A673 (cell line): ENCODE measurements at places on chromosomes 7 and 10. TPM values are rescaled to one million over a fixed set of nuclear protein-coding genes. Genes with fewer than 3 reads are reported as not detected.

CCL26 gene
- total RNA-seq, result 0.84 TPM in 1 of 2 replicates, not detected in the other

DNA sequence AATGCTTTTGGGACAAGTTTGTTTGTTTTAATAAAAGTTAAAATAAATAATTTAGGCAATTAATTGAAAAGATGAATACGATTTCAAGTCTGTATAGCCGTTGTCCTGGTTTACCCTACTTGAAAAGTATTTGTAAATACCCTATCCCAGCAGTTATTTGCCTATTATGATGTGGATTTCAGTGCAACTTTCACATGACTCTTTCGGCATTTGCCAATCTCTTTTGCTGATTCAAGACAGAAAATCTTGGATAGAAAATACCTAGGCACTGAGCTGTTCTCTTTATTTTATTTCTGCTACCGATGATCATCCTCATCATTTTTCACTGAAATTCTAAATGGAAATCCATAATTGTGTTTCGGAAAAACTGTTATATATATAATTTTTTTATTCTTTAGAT, 125.9 kb upstream of the FZD8 start:
- DNase-seq, result no peak

GRCh38 chr10:3803927-3804741, 19.1 kb upstream of the KLF6 start:
- no peak for DNase-seq

CYP26A1 gene
- not detected in 2 replicates for total RNA-seq

DNA sequence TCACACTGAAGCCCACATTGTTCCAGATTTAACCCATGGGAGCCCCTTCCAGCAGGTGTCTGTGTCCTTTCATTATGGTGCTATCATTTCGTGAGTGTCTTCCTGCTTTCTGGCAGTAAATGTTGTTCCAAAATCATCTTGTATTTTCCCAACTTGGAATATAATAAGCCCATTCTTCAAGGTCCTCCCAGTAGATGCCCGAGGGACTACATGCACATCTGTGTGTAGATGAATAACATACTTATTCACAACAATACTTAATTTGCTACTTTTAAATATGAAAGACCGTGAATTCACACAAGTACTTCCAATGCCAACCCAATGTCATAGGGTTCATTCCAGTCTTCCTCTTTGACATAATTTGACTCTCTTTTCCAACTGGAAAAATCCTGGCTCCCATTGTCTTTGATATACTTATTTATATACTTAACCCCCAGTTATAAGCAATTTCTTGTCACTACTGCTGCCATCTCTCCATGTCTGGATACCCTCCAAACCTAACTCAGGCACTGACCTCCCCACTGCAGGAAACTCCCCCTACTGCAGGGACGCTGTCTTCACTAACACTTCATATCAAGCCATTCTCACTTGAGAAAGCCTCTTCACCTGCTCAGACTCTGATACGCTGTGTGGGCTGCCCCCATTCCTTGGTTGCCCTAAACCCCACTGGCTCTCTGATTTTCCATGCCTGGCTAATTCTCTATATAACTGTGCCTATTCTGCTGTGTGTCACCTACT, 1119.2 kb downstream of the CNTNAP2 start:
- DNase-seq, result no peak

- peak; percentile 56 for DNase-seq
Measured at GRCh38 chr7:105677817-105678573, 96.7 kb upstream of the EFCAB10 start.

WASHC2C gene
- 27.7 and 31.7 TPM in 2 replicates for total RNA-seq

SRRM3 gene
- total RNA-seq, result 1.7 and 1.8 TPM in 2 replicates

DNA sequence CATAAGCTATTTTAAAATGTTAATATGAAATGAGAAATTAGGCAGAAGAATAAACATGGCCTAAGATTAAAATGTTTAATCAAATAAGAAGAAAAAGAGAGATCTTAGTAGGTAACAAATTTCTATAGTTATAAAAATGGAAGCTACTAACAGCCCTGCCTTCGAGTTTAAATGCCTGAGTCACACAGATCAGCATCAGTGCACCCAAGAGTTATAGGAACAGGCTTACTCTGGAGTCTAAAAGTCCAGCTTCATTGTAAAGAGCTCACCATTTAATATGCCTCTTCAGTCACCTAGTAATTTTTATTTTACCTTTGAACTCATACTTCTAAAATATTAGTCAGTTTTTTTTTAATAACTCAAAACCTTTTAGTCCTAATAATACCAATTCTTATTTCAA, 52.6 kb downstream of the BRI3 start:
- DNase-seq, result no peak

GLI3 gene
- total RNA-seq, result 52.6 and 58.7 TPM in 2 replicates

GRCh38 chr7:41621953-41622831, 80.7 kb downstream of the INHBA start:
- DNase-seq, result no peak

- DNase-seq, result no peak
Measured at GRCh38 chr10:95739056-95739455, 16.9 kb upstream of the ENTPD1 start.

- DNase-seq, result no peak
Measured at GRCh38 chr10:92811986-92812385, 36.3 kb upstream of the EXOC6 start.

DNA sequence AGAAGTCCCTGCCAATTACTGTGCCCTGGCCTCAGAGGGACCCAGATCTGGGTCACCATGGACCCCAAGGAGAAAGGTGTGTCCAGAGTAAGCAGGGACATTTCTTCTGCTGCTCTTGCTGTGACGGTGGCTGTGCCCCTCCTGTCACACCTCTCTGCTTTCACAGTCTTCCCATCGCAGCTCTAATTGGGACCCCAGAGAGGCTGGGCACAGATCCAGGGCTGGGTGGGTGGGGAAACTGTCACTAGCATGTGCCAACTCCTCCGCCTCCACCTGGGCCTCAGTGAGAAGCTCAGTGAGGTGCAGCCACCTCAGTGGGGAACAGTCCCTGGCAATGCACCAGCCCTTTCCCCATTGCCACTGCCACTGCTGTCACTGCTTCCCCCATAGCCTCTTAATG, 37.3 kb upstream of the ADCYAP1R1 start:
- no peak for DNase-seq

GRCh38 chr10:11045995-11046775, 28.5 kb downstream of the CELF2 start:
- no peak for DNase-seq

GPR26 gene
- not detected in 2 replicates for total RNA-seq

DNA sequence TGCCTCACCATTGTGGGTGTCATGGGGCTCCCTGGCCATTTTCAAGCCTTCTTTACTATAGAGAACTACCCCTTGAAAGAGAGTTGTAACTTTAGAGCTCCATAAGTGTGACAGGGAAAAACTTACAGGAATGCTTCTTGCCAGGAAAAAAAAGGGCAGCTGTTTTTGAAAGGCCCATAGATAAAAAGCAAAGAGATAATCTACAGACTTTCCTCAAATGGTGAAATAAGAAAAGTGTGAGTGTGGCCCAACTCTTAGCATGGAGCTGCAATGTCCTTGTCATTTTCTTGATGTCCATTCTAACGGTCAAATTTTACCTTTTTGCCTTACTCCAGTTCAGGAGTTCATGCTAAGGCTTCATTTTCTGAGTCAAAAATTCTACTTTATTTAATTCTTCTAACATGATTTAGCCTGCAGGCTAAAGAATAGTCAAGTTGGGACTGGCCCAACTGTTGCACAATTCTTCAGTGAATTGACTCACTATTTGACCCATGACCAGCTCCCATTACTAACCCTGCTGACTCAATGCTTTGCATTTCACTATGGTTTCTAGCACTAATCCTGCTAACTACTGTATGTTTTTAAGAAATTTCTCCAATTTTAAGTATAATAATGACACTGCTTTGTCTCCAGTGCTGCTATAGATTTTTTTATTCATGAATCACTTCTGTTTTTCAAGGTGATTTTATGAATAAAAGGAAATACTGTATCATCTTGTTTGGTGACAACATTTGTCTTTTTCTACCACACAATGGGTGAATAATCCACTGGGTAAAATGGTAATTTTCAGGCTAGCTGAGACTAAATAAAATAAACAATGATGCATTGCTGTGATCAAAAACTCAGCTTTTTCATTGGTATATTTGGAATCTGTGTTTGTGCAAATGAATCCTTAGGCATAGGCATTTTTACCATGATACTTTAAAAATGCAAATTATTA, 41.4 kb upstream of the SGCE start:
- peak; percentile 69 for DNase-seq

FAM25A gene
- total RNA-seq, result not detected in 2 replicates

- DNase-seq, result peak; percentile 85
Measured at GRCh38 chr10:86599729-86600128, 54.6 kb upstream of the OPN4 start.

FGL2 gene
- total RNA-seq, result not detected in 2 replicates

GRCh38 chr7:105454095-105454747, 65.5 kb upstream of the SRPK2 start:
- peak; percentile 61 for DNase-seq

DNA sequence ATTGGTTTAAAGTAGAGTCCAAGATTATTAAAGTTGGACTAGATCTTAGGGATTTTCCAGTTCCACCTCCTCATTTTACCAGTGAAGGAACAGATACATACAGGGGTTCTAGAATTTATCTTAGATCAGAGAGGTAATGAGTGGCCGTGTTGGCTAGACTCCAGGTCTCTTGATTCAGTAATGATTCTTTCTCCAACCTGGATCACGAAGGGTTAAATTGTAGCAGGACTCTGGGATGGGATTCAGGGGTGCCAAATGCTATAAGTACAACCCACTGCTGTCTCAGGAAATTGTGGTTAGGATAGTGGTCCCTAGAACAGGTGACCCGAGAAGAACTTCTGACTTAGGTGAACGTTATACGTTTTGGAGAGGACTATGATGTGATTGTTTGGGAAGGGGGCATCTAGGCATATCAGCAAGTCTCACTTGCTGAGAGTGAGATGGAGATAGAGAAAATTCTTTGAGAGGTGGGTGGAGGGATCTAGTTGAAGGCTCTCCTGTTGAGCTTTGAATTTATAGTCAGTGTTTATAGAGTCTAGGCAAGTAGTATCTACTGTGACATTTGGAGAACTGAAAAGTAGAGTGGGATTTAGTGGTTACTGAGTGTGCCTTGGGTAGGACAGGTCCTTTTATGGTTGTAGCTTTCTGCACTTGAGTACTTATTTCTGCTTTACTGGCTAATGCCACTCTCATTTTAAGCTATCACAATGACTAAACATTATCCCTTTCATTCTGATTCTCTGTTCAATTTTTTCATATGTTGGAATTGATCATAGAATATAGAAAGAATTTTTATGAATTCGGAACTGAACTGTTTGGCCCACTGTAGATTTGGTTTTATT, 58.3 kb downstream of the ST7 start:
- DNase-seq, result no peak

- no peak for DNase-seq
Measured at GRCh38 chr10:102246261-102246660, 929 bp downstream of the GBF1 start.

- no peak for DNase-seq
Measured at GRCh38 chr10:95628786-95629185, 27.7 kb downstream of the ALDH18A1 start.

ZNF438 gene
- 2.0 and 2.6 TPM in 2 replicates for total RNA-seq

TRIL gene
- 4.8 and 9.2 TPM in 2 replicates for total RNA-seq

GRCh38 chr10:21265622-21266021, 259.9 kb downstream of the SKIDA1 start:
- DNase-seq, result no peak

RET gene
- total RNA-seq, result 68.0 and 70.1 TPM in 2 replicates

GRCh38 chr7:117186218-117187010, 136.4 kb downstream of the WNT2 start:
- DNase-seq, result peak; percentile 57

ZNF467 gene
- 3.5 and 7.5 TPM in 2 replicates for total RNA-seq

BNIP3 gene
- total RNA-seq, result 24.9 and 33.2 TPM in 2 replicates

GRCh38 chr7:47661051-47661714, 79.3 kb upstream of the TNS3 start:
- DNase-seq, result no peak

TUBAL3 gene
- total RNA-seq, result 0.19 TPM in 1 of 2 replicates, not detected in the other

DNA sequence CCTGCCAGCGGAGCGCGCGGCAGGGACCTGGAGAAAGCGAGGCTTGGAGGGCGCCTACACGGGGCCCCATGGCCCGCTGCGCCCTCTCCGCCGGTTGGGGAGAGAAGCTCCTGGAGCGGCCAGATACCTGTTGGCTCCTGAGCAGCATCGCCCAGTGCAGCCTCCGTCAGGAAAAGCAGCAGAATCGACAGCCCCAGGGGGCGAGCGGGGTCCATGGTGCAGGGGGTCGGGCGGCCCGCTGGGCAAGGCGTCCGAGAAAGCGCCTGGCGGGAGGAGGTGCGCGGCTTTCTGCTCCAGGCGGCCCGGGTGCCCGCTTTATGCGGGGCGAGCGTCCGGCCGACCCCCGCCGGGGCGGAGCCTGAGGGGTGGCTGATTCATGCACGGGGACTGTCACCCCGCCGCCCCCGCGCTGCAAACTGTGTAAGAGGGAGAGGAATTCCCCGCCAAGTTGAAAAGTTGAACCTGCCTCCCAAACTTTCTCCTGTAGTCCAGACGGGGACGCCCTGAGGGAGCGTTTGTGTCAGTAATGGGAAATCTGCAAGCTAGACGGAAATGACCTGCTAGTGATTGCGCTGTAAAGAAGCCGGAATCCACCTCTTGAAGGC, at the start of gene TFPI2:
Gene TFPI2 (minus strand): TSS at position 290 of the 605 bp plus-strand sequence. CDS start 75 bp downstream, at position 215.
- peak; percentile 52 for DNase-seq

TSPAN14 gene
- 50.4 and 55.8 TPM in 2 replicates for total RNA-seq

GRCh38 chr7:140298213-140298612, 100.1 kb downstream of the SLC37A3 start:
- no peak for DNase-seq

GRCh38 chr7:95996174-95996573, 223.8 kb downstream of the DYNC1I1 start:
- DNase-seq, result no peak

- peak; percentile 50 for DNase-seq
Measured at GRCh38 chr10:99661377-99661763, 2.1 kb downstream of the ENTPD7 start.

TDRD1 gene
- not detected in 2 replicates for total RNA-seq

- DNase-seq, result peak; percentile 45
Measured at GRCh38 chr7:66741710-66742049, 1.1 kb downstream of the RABGEF1 start.

CYP26C1 gene
- 0.13 and 0.20 TPM in 2 replicates for total RNA-seq

DNA sequence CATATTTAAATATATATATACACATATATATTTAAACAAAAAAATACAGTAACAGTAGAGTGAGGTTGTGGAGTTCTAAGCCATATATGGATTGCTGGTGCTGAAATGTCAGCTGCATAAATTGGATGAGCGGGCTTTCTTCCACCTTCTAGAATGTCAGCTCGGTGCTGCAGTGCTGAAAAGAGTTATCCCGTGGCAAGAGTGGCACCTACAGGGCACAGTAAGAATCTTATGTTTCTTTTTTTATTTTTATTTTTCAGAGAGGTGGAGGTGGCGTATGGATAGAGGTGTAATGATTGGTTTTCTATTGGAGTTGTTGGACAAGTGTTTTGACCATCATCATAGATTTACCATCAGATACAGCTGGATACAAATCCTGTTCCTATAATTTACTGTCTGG, 86.2 kb upstream of the DYNC1I1 start:
- peak; percentile 58 for DNase-seq

EMX2 gene
- not detected in 2 replicates for total RNA-seq

- DNase-seq, result no peak
Measured at GRCh38 chr10:84117686-84118394, 21.5 kb upstream of the GHITM start.

SLC13A1 gene
- total RNA-seq, result not detected in 2 replicates
